Inflammatory macrophage (primary cell): ENCODE measurements at places on chromosomes 5 and 9.

GRCh38 chr5:18069790-18070189 is 435.5 kb downstream of the TAF11L14 start:
- DNase-seq: no peak

DNA sequence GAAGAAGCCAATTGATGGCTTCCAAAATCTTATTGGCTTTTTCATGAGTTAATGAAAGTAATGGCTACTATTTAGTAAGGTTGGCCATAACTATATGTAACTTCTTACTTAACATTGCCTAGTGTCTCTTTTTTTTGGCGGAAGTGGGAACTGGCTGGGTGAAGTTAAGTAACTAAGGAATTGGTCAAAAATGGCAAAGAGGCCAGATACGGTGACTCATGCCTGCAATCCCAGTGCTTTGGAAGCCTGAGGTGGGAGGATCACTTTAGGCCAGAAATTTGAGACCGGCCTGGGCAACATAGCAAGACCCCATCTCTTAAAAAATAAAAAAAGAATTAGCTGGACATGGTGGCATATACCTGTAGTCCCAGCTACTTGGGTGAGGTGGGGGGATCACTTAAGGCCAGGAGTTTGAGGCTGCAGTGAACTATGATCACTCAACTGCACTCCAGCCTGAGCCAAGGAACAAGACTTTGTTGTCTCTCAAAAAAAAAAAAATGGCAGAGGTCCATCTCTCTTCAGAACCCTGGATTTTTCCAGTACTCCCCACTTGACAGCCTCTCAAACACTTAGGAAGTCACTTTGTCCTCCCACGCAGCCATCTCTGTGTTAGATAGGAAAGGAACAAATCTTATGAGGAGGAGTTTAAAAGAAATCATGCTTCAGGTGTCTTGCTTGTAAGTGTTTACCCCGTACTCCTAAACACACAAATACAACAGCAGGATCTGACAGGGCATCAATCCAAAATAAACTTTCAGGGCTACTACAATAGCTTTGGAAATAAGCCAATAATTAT is 75.7 kb downstream of the TEK start:
- peak; percentile 84 for DNase-seq

- DNase-seq: no peak
Measured at GRCh38 chr5:141319699-141320098, 885 bp downstream of the TAF7 start.

GRCh38 chr5:126172812-126173211 is 250.4 kb upstream of the GRAMD2B start:
- no peak for DNase-seq

- DNase-seq: no peak
Measured at GRCh38 chr9:6764523-6764922, 6.8 kb downstream of the KDM4C start.

DNA sequence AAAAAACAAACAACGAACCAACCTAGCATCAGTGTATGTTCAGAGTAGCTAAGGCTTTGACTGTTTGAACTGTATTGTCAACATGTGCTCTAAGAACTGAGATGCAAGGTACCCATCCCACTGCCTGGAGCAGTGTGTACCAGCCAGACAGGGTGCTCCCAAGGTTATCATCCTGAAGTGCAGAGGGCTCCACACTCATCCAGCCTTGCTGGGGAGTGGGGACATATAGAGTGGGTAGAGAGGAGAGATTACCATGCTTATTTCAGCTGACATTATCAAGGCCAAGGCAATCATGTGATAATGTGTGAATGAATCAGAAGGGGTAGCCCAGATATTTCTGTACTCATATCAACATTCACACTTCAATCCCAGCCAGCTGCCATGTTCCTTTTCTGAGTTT is 68.7 kb upstream of the ZNF622 start:
- DNase-seq: no peak

DNA sequence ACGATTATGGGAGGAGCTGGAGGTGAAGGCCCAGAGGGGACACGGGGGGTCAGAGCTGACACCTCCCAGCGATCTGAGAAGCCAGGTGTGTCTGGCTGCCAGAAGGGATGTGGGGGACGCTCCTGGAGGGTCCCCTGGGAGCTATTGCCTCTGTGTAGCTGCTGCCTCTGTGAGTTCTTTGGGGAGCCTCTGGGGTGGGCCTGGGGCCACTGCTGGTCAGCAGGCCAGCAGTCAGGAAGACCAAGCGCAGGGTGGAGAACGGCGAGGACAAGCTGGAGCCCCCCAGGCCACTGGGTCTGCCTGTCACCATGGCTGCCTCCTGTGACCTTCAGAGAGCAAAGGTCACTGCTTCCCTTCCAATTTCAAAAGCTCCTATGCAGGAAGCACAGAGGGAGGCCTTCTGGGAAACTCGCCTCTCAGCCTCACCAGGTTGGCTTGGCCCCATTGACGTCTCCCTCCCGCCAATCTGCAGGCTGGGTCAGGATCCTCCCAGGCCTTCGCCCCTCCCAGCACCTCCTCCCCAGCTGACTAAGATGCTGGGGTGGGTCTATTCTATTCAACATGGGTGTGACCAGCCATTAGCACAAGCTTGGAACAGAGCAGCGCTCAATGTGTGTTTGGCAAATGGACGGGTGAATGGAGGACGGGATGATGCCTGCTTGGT is 126.4 kb downstream of the GAPVD1 start:
- no peak for DNase-seq

DNA sequence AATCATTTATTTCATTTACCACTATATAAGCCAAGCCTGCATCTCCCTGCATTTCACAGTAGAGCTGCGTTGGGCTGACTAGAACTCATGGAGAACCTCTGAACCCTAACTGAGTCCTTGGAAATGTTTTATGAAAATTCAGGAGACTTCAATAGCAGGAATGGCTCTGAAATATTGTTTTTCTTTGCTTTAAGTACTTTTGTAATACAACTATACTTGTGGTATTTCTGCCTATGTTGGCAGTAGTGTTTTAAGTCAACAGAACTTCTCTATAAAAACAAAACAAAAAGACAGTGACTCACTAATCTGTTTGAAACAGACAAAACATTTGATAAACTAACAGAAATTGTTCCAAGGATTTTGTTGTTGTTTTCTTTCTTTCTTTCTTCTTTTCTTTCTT is 489.2 kb upstream of the MEF2C start:
- DNase-seq: no peak

GRCh38 chr5:134460551-134460950 is 48.9 kb upstream of the CDKN2AIPNL start:
- no peak for DNase-seq

- DNase-seq: no peak
Measured at GRCh38 chr9:23538461-23539003, 287.5 kb downstream of the ELAVL2 start.

DNA sequence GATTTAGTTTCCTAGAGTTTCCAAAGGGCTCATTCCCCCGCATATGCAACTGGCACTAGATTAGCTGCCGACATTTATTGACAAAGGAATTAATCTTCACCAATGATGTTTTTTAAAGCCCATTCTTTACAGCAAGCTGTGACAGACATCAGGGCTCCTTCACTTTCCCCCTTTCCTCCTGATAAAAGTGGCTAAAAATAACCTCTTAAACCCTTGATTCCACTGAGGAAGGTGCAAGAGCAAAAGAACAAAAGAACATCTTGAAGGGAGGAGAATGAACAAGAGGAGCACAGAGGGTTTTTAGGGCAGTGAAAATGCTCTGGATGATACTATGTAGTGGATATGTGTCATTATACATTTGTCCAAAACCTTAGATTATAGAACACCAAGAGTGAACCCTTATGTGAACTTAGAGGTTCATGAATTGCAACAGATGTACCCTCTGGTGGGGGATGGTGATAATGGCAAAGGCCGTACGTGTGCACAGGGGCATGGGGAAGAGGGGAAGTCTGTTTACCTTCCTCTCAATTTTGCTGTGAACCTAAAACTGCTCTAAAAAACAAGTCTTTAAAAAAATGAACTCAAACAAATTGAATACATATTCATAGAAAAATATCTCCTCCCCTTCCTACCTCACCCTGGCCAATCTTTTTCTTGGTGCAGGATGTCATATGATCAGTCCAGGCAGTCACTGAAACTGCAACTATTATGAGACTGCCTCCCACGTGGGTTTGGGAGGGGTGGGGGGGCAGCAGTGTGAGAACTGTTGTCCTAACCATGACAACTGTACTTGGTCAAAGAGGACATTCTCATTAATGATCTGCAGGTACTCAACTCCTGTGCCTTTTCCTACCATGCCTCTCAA is 83.0 kb downstream of the MARCHF3 start:
- DNase-seq: no peak

DNA sequence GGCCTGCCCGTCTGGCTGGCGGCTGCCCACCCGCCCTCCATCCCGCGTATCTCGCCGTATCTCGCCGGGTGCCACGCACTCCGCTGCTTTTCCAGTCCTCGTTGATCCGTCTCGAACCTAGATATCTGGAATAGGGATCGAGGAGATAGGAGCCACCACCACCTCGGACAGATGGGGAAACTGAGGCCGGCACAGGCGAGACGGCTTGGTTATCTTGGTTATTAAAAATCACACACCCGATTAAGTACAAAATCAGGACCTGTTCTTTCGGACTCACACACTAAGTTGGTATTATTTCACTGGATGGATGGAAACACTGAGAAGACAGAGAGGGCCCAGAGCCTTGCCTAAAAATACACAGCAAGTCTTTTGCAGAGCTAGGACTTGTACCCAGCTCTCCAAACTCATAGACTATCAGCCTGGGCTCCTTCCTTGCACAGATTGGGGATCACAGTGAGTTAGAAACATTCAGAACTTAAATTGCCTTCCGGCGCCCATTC is 678 bp downstream of the SLC26A2 start:
- DNase-seq: no peak

GRCh38 chr5:27472000-27472763 is 433.8 kb upstream of the CDH9 start:
- no peak for DNase-seq

GRCh38 chr5:43396762-43397304 is 15.4 kb downstream of the CCL28 start:
- DNase-seq: peak; percentile 9

DNA sequence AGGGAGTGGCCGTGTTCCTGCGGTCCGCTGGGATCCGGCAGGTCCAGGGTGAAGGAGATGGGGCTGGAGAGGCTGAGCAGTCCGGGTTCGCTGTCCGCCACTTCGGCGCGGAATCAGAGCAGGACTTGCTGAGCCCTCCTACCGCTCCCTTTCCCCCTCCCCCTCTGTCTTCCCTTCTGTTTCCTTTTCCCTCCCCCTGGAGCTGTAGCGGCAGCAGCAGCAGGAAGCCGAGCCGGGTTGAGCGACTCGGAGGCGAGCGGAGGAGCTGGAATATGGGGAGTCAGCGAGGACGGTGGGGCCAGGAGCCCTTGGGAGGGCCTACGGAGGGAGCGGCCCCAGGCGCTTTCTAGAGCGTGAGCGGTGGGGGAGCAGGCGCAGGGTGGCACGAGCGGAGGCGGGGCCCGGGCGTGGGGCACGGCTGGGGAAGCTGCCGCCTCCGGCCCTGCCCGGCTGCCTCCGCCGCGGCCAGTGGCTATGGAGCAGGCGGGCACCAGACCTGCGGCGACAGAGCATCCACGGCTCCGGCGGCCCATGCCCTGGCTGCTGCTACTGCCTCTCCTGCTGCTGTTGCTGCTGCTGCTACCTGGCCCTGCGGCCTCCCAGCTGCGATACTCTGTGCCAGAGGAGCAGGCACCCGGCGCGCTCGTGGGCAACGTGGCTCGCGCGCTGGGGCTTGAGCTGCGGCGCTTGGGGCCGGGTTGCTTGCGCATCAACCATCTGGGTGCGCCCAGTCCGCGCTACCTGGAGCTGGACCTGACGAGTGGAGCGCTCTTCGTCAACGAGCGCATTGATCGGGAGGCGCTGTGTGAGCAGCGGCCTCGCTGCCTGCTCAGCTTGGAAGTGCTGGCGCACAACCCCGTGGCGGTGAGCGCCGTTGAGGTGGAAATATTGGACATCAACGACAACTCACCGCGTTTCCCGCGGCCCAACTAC is at the start of gene PCDHAC2:
PCDHAC2 (plus strand) TSS at position 184 of the 933 bp plus-strand sequence; CDS start at position 475, 291 bp downstream.
- no peak for DNase-seq

- DNase-seq: no peak
Measured at GRCh38 chr5:96812851-96813250, 5.1 kb upstream of the ERAP1 start.

DNA sequence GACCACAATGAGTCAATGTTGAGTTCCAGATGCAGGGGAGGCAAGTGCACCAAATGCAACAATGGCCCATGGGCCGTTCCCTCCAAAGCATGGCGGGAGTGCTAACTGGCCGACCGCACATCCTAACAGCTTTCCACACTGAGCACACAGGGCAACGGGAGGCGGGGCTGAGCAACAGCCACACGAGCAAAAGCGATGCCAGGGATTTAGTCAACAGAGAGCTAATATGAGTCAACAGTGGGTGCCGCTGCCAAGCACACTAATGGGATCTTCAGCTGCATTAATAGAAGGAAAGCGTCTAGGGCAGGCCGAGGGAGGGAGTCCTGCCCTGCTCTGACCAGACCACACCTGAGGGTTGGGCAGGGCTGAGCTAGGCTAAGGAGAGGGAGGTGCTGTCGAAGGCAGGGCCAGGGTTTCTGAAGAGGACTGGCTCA is 4.6 kb downstream of the EPB41L4B start:
- no peak for DNase-seq

DNA sequence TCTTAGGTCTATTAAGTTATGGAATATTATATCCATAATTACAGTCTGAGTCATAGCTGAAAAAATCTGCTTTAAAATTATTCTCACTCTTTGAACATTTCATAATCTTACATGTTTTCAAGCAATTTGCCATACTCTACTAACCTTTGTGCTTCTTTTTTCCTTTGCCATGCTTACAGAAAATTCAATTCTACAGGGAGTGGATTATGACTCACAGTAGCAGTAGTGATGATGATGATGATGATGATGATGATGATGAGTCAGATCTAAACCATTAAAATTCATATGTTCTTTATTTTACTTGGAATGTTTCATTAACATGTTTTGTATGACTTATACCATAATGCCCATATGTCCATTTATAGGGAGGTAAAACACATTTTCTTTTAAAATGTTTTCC is 207.1 kb downstream of the VPS13A start:
- DNase-seq: no peak

- DNase-seq: no peak
Measured at GRCh38 chr9:105055917-105056316, 128.0 kb upstream of the ABCA1 start.

DNA sequence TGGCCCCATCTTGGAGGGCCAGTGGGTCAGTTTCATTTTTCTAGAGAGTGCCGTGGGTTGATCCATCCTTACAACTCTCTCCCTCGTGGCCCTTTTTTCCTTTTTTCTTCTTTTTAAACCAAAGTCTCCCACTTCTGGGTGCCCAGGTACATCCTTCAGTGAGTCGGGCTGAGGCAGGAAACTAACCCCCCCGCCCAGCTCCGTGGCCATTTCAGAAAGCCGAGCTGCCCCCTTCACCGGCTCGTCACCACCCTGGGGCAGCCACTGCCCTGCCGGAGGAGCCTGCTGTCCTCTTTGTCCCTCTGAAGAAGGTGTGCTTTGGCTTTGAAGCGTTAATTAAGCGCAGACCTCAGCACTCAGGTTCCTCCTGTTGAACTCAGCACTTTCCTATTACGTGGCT is 5.2 kb downstream of the CFAP77 start:
- no peak for DNase-seq

- no peak for DNase-seq
Measured at GRCh38 chr5:26945901-26946300, 92.5 kb downstream of the CDH9 start.

DNA sequence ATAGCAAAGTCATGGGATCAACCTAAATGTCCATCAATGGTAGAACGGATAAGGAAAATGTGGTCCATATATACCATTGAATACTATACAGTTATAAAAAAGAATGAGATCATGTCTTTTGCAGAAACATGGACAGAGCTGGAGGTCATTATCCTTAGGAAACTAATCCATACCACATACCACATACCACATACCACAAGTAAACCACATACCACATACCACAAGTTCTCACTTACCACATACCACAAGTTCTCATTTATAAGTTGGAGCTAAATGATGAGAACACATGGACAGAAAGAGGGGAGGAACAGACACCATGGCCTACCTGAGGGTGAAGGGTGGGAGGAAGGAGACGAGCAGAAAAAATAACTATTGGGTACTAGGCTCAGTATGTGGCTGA is 154.6 kb upstream of the GHR start:
- DNase-seq: no peak
